Effector memory CD8-positive, alpha-beta T cell (primary cell): ENCODE measurements at places on chromosomes 3 and 15.

- DNase-seq = no peak
These were observed 2.3 kb upstream of the P2RY13 start for GRCh38 chr3:151331696-151332095.

DNA sequence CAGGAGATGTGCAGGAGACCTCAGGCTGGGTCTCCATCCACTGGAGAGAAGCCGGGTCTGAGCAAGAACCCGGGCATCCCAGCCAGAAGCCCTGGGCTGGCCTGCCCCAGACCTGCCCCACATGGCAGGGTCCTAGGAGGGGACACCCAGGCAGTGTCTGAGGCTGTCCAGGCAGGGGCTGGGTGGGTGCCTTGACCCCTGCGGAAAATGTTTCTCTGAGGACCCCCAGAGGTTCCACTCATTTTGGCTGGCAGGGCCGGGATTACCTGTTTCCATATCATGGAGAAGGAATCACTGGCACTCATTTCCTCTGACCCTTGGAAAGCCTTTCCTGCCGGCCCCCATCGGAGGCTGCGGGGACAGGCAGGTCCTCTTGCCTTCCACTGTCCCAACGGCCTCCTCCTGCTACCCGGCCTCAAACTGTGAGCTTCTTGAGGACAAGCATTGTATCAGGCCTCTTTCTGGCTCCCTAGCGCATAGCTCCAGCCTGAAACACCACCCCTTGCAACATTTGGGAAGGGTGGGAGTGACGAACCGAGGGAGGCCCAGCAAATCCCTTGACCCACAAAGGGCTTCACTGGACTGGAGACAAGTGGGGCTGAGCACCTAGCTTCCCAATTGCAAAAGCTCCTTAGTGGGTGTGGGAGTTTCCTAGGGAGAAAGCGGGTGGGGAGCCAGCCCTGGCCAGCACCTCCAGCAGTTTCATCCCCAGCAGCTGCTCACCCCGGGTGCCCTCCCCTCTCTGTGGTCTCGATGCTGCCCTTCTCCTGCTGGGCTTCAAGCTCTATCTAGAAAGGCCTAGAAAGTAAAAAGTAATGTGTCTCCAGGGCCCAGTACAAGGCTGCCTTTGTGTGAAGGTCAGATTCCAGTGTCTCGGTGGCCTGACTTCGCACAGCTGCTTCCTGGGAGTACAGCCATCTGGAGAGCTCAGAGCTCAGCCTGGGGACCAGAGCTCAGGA lies 29.7 kb downstream of the ACSBG1 start:
- no peak for DNase-seq

DNA sequence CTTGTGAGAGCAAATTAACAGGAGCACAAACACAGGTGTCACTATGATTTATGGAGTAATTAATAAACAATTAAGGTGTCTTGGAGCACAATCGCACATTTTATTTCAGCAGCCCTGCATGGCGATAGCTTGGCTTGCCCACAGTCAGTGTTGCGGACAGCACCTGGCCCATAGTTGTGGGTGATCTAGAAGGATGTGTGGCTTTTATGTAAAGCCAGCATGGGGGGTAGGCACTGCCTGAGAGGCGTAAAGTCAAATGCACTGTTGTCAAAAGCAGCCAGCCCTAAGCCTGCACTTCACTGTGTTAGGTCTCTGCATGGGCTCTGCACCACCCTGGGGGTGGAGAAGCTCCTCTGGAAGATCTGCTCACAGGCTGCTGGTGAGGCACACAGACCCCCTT lies 177.4 kb upstream of the PPP2R3A start:
- DNase-seq = no peak

GRCh38 chr3:98259707-98260106 lies 4.3 kb upstream of the OR5H6 start:
- DNase-seq = no peak

- no peak for DNase-seq
These were observed 47.5 kb upstream of the TM4SF1 start for GRCh38 chr3:149424918-149425317.

GRCh38 chr3:20353286-20353685 lies 167.3 kb upstream of the SGO1 start:
- DNase-seq = no peak

- DNase-seq = no peak
These were observed 25.0 kb upstream of the UACA start for GRCh38 chr15:70788114-70789049.

GRCh38 chr3:15654891-15655290 lies 53.3 kb downstream of the BTD start:
- DNase-seq = no peak

DNA sequence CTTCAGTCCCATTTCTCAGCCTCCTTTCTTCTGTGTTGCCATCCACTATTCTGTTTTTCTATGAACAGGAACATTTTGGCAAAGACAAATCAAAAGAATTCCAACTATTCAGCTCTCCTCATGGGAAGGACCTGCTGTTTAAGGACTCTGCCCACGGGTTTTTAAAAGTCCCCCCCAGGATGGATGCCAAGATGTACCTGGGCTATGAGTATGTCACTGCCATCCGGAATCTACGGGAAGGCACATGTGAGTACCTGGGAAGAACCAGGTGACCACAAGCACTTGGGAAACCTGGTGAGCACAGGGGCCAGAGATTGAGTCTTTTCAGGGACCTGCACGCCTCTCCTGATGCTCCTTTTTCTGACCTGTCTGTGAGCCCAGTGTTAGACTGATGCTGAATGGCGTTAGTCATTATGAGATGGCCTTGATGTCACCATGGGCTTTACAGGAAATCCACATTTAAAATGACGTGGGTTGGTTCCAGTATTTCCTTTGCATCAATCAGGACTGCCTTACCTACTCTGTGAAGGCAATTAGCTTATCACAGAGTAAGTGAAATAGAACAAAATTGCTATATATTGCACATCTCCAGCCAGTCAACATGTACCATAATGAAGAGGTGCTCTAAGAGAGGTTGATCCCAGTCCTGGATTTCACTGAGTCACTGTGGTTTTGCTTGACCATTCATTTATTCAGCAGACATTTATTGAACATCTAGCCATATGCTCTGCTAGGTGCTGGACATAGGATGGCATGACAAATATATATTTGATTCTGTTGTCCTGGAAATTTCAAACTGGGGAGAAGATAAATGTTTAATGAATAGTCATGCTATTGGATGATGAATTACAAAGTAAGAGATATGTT lies 11.7 kb downstream of the TF start:
- no peak for DNase-seq

DNA sequence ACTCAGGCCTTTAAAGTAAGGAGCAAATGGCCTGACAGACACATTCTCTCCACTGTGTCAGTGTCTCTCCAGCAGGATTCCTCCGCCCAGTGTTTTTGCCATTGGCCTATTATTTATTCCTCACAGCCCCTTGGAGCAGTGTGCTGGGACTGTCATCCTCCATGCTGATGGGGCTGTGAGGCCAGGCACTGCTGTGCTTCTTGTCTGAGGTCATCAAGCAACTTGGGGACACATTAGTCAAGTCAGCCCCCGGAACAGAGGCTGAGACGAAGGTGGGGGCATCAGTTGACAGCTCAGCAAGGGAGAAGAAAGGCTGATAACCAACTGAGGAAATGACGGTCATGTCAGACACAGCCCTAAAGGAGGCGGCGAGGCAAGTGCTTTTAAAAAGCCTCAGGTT lies 67.4 kb downstream of the XXYLT1 start:
- DNase-seq = no peak
